Activated CD4-positive, CD25-positive, alpha-beta regulatory T cell treated with anti-CD3 and anti-CD28 coated beads, Interleukin-2, amount 50 U/mL, for 72 hours (primary cell): ENCODE measurements at places on chromosomes 16 and 17.
A peak's percentile ranks its signal among the peaks of the same experiment; 100 is the strongest.

- DNase-seq, result no peak
These were observed 265.9 kb downstream of the SLC39A11 start for GRCh38 chr17:72826602-72827001.

DNA sequence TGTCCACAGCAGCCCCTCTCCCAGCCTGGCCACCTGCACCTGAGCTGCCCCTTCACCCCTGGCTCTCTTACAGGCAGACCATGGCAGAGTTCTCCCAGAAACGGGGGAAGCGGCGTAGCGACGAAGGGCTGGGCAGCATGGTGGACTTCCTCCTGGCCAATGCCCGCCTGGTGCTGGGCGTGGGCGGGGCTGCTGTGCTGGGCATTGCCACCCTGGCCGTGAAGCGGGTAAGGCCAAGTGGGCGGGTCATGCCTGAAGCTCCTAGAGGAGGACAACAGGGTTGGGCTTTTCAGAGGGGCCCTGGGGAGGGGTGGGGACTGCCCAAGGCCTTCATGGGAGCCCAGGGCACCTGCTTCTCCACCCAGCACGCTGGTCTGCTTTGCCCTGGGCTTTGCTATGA is 2.2 kb downstream of the MIEF2 start:
- no peak for DNase-seq

- no peak for DNase-seq
These were observed 339.4 kb downstream of the XYLT1 start for GRCh38 chr16:17131351-17131750.

- DNase-seq, result no peak
These were observed 3.2 kb upstream of the PRSS21 start for GRCh38 chr16:2813771-2814221.

- no peak for DNase-seq
These were observed 539.5 kb downstream of the HAPSTR1 start for GRCh38 chr16:9630985-9631384.

GRCh38 chr16:4696172-4696904 is 3.0 kb downstream of the NUDT16L1 start:
- no peak for DNase-seq

DNA sequence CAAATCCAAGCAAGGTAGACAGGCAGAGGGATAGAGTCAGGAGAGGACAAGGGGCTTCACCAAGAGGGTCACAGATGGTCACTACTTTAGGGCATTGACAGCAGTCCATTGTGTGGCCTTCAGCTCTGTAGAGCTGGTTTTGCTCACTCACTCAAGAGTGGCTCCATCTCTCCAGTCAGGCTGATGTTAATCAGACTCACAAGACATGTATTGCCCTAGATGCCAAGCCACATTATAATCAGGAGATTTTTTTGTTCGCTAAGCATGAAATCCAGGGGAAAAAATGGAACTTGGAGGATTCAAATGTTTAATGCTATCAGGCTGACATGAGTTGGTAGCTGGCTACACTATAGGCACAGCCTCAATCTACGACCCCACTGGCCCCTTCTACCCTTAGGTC is 32.5 kb downstream of the CD300LF start:
- DNase-seq, result no peak

DNA sequence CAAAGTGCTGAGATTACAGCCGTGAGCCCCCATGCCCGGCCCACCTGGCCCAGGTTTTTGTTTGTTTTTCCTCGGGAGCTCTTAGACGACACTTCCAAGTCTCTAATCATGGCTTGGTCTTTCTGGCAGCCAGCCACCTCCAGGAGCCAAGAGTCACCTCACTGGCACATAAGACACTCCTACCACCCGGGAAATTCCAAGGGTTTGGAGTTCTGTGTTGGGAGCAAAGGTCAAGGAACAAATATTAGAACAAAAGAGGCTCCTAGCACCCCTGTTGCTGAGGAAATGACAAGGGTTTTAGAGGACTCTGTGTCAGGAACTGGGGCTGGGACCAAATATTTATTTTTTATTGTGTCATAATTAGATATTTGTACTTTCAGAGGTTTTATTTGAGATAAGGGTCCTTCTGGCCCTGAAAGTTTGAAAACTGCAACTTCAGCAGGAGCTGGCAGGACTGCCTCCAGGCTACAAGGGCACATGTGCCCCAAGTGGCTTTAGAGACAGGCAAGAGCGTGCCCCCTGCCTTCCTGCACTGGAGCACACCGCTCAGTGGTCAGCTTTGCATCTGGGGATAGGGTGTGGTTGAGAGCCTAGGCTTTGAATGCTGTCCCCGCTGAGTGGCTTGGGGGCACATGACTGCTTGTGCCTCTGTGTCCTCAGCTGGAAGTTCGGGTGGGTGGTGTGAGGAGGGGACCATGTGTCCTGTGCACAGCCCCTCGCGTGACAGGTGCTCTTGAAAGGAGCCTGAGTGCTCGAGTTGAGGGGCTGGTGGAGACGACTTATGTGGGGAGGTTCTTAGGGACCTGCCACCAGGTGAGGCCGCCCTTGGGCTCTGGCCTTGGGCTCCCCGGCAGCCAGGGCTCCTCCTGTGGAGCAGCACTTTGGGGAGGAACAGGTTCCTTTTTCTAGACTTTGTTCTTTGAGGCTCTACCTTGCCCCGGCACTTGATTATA is 29.7 kb downstream of the MGRN1 start:
- no peak for DNase-seq

DNA sequence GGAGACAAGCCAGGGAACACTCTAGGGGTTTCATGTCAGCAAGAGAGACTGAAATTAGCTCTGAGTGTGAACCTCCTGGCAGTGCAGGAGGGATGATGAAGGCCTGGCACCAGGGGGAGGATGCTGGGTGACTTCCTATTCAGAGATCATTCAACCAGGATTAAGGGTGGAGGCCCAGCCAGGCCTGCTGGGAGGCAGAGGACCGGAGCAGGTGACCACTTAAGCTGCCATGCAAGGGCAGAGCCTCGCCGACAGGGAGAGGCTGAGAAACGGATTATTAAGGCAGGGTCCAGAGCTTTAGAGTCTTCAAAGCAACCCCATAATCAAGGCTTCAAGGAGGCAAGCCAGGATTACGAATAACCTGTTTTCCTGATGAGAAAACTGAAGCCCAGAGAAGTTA is 10.6 kb upstream of the SRCIN1 start:
- DNase-seq, result no peak

DNA sequence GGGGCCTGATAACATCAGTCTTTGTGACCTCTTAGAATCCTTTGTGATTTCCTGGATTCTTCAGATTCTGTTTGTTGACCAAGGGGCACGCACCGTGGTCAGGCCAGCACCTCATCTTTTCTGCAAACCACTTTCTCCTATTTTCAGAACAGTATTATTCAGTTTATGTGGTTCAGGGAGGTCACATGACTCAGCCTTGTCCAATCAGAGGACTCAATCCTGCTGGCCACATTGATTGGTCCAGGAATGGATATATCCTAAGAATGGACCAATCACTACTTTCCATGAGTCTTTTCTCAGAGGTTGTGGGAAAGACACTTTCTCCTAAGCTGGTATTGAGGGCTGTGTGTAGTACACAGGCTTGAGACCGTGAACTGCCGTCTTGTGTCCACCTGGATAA is 123.1 kb upstream of the EEF2KMT start:
- DNase-seq, result no peak

GRCh38 chr17:72604518-72604917 is 483.7 kb downstream of the SOX9 start:
- no peak for DNase-seq

DNA sequence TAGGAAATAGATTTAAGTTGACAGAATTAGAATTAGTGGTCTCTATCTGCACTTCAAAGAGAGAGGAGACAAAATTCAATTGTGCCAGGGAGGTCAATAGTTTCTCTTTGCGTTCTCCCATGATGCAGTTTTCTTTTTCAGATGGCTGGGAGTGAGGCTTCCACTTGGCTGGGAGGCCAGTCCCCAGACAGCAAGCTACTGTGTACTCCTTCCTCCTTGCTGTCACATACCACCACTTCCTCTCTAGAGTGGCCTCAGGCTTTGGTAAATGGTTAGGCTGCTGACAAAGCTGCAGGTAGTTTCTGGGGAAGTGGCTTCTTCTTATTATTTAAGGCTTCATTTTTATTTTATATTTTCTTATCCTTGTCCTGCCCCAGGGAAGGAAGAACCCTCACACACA is 106.2 kb upstream of the HS3ST4 start:
- no peak for DNase-seq

DNA sequence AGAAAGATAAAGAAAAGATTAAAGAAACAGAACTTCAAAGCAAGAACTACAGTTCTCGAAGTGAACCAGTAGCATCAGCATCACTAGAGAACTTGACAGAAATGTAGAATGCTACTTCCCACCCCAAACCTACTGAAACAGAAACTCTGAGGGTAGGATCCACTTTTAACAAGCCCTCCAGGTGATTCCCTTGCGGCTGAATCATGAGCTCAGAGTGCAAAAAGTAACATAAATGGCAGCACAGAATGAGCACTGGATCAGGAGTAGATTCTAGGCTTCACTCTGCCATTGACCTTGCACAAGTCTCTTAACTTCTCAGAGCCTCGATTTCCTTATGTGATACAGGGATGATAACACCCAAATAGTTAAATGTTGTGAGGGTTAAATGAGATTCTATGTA is 5.8 kb downstream of the TOM1L2 start:
- DNase-seq, result no peak

GRCh38 chr17:4565209-4566141 is 5.1 kb upstream of the GGT6 start:
- DNase-seq, result no peak

- DNase-seq, result no peak
These were observed 48.2 kb downstream of the SPACA3 start for GRCh38 chr17:33039874-33040273.

DNA sequence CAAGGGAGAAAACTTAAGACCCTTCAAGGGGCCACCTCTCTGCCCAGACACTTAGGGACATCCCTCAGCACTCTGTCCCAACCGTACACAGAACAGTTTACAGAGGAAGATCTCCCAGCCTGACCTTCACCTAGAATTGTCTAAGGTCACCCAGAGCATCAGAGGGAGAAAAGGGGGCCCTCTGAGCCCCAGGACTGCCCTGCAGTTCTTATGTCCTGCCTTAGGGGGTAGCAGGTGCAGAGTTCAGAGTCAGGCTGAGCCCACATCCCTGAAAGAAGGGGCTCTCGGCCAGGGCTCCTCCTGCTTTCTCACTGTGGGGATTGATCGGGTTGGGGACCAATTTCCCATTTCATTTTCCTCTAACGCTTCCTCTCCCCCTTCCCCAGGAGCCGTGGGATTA is 15.4 kb downstream of the CA4 start:
- no peak for DNase-seq

DNA sequence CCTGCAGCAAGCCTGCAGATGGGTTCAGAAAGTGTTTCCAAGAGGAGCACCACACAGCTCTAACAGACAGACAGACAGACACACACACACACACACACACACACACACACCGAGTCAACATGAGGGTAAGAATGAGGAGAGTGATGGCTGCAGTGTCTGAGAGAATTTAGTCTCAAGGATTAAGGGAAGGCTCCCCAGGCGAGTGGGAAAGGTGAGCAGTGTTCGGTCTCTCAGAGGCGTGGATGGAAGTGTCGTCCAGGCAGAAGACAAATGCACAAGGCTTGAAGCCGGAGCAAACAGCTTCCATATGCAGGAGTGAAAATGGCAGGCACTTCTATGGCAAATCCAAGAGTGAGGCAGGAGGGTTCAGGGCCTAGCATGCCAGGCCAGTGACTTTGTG is 770.1 kb downstream of the KCNJ18 start:
- DNase-seq, result no peak

DNA sequence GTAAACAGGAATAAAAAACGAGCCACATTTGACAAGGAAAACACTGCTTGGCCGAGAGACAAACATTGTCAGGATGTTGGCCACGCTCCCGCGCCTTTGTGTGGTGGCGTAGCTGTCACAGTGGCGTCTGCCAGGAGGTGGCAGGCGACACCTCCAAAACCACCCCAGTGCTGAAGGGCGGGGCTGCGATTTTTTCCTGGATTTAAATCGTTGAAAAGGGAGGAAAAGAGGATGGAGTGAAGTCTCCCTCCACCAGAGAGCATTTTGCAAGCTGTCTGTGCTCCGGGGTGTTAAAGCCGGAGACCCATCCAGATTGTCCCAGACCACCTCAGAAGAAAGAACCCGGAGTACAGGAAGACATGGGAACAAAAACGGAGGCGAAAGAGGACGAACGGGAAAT is 12.7 kb downstream of the MRM3 start:
- no peak for DNase-seq

DNA sequence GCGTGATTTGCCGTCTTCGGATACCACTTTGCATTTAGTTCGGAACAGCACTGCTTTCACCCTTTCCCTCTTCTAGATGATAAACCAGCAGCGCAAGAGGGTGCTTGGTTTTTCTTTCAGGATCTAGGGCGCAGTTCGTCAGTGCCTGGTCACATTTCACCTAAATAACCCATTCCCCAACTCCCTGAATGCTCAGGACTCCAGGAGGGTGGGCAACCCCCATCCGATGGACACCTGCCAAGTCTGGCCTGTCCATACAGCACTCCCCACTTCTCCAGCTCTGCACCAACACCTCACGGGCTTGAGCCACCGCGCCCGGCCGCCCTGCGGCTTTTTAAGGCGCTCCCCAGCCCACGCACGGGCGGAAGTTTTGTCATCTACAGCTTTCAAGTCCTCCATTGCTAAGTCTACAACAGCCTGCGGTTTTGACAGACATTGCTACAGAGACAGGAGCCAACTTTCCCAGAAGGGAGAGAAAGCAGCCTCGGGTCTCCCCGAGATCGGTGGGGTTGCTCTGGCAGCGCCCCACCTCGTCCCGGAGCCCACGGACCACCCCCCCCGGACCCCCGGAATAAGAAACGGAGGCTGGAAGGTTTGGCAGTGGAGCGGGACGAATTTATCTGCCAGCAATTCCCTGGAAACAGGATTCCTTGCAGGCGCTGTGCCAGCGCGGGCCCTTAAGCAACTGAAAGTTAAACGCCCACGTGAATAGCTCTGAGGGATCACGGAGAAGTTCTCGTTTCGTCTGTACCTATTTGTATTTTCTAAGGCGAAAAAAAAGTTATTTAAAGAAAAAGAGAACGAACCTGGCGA is 38.6 kb upstream of the SLFN13 start:
- peak; percentile 80 for DNase-seq

GRCh38 chr17:1462164-1463112 is 6.4 kb upstream of the CRK start:
- no peak for DNase-seq

GRCh38 chr17:72426321-72426720 is 305.5 kb downstream of the SOX9 start:
- DNase-seq, result no peak

DNA sequence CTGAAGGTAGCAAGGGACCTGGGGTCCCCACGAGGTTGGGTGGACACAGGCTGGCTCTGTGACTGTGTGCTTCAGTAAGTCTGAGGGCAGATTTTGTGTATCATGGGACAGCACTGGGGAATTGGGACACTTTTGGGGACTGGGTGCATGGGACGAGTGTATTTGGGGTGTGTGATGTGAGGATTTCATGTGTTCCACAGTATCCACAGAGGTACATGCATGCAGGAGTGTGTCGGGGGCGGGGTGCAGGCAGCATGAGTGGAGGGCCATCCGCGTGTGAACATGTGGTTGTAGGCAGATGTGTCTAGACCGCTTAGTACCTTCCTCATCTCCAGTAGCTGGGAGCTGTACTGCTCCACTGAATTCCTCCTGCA is 1.1 kb upstream of the DLX3 start:
- DNase-seq, result no peak
